ENCODE measurements at places on chromosomes 3 and 15.
A peak's percentile ranks its signal among the peaks of the same experiment; 100 is the strongest.

GRCh38 chr15:50506121-50506520 lies 40.3 kb downstream of the USP50 start:
- DNase-seq, result no peak

DNA sequence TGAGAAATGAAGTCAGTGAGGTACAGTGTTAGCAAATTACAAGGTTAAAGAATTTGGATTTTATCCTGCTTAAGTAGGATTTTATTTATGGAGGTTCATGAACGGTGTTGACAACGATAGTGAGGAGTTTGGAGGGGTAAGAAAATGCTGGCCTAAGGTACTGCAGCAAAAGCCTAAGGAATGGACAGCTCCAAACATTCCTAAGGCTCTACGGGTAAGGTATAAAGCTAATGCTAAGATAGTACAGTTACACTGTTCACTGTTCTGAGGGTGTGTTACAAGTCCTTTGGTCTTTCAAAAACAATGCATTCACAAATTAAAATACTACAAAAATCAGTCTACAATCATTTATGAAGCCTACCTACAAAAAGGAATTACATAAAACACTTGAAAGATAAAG lies 7.3 kb downstream of the MTMR10 start:
- no peak for DNase-seq

- peak; percentile 81 for DNase-seq
These were observed 617.4 kb downstream of the CADM2 start for GRCh38 chr3:85576091-85576690.

DNA sequence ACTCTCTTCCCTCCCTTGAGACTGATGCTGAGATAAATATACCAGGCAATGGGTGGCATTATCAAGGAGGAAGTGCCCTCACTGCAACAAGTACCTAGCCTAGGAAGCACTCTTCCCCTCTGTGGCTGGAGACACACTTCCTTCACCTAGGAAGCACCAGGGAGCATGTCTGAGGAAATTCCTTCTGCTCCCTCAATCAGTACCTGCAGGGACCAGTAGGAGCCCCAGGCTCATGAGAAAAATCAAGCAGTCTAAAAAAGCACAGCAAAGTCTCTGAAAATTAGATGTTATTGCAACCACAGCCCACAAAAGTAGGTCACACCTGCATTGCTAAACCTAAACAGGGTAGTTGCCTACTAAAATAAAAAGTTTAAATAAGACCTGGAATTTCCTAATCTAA lies 78.2 kb upstream of the TRPM1 start:
- no peak for DNase-seq

GRCh38 chr3:128585974-128586373 lies 64.6 kb downstream of the RPN1 start:
- no peak for DNase-seq
